ENCODE measurements at places on chromosomes 5 and 9.
A peak's percentile ranks its signal among the peaks of the same experiment; 100 is the strongest.

DNA sequence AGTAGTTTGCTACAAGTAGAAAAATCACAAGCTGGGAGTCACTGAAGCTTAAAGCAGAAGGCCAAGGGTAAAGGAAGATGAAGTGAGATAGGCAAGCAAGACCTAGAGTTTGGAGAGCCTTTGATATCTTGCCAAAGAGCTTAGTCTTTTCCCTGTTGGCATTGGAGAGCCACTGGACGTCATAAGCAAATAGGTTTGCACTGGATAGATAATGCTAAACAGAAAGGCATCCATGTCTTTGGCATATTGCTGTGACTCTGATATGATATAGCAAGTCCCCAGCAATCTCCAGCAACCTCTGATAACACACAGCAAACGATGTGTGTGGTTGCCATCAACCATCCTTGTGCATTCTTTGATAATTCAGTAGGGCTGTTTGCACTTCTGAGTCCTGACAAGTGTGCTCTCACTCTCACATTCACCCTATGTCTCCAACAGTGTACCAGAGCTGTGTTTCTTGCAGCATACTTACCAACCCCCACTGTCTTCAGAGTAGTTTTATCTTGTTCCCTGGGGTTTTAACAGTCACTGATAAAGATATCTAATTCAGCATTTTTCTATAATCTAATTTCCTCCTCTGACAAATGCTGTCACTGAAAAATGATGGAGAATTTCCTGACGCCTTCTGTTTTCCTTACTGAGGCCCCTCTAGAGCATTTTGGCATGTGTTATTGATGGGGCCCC lies 16.9 kb upstream of the FREM1 start:
- no peak for DNase-seq

GRCh38 chr5:140806834-140807775 lies at the start of gene PCDHA4:
PCDHA4 (plus strand) TSS chr5:140807068.
- DNase-seq = no peak

DNA sequence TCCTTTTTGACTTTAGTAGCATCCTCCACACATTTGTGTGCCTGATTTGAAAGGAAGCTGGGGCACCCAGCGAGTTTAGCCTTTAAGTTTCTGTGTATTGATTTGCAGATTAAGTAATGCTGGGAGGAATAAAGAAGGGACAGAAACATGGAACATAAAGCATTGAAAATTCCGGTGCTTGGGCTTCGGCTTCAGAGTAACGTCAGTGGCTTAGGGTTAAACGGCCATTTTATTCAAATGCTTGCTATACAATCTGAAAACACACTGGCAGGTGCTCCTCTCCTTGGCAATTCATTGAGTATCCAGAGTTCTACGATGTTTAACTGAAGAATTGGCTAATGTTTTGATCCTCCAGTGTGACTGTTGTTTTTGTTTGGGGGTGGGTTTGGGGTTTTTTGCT lies 58.0 kb upstream of the FSD1L start:
- no peak for DNase-seq

- DNase-seq = no peak
Observed at GRCh38 chr9:131731644-131732043, 8.2 kb downstream of the RAPGEF1 start.

DNA sequence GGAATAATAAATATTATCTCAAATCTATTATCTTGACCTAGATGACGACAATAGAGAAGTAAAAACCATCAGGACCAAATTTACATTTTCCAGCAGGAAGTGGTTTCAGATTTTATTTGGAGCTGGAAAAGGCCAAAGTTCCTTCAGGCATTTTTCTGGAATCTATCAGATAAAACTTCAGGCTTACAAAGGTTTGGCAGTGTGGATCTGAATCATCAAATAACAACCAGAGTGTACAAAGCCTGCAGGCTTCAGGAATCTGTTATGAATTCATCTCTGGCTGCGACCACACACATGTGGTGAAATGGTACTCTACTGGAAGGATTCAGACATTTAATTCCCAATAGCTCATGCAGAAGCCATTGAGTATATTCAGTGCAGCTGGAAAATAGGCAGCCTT lies 726.4 kb upstream of the GRAMD2B start:
- no peak for DNase-seq

DNA sequence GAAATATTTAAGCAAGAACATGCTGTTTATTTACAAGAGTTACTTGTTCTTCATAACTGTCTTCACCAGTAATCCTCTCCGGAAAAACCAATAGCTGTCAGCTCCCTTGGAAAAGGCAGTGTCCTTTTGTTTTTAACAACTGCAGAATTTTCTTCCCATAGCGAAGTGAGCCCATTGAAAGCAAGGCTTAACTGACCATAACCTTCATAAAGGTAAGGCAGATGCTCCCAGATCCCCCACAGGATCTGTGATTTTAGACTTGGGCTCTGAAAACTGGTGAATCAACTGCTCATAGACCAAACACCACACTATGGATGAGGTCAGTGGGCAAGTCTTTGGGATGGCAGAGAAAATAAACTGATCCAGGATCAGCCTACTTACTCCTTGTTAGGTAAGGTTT lies 155.0 kb downstream of the GLIS3 start:
- no peak for DNase-seq

- peak; percentile 24 for DNase-seq
Observed at GRCh38 chr5:108727651-108728565, 19.8 kb upstream of the FER start.

DNA sequence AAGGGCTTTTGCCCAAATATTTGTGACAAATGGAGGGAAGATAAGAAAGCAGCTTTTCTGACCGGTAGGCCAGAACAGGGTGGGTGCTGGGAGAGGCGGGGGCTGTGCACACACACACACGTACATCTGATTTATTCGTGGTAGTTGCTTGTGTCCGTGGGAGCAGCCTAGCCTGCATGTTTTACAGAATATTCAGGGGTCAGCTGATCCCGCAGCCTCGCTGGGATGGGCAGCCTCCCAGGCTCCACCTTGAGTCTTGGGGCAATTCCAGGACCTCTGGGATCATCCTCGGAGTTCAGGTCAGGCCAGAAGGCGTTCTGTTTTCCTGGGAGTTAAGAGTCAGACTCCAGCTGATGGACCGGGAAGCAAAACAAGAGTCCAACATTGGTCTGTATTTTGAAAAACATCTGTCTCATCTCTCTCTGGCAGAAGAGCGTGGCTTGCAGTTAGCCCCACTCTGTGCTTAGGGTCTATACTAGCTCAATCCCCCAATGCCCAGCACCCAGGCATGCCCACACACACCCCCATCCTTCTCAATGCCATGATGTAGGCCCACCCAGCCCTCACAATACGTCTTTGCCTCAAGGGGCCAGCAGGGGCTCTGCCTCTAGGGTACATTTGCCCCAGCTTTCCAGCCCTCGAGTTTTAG lies 210.6 kb downstream of the GOLPH3 start:
- no peak for DNase-seq

GRCh38 chr5:114360816-114361723 lies 800 bp upstream of the KCNN2 start:
- DNase-seq = no peak

DNA sequence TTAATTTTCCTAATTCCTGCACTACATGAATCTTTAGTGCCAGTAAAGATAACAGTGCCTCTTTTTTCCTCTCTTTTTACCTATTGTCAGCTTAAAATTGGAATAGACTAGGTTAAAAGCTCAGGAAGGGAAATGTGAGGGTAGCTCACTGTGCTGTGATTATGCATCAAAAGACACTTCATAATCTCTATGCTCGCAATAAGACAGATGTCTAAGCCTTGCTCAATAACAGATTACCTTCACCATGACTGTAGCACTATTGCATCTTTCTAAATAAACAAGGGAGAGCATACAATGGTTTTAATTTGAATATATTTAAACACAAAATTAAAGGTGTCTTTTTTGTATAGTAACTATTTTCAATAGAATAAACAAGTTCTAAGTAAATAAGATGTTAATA lies 130.1 kb downstream of the FBN2 start:
- no peak for DNase-seq

- DNase-seq = no peak
Observed at GRCh38 chr9:80158131-80158530, 586.4 kb downstream of the TLE4 start.

DNA sequence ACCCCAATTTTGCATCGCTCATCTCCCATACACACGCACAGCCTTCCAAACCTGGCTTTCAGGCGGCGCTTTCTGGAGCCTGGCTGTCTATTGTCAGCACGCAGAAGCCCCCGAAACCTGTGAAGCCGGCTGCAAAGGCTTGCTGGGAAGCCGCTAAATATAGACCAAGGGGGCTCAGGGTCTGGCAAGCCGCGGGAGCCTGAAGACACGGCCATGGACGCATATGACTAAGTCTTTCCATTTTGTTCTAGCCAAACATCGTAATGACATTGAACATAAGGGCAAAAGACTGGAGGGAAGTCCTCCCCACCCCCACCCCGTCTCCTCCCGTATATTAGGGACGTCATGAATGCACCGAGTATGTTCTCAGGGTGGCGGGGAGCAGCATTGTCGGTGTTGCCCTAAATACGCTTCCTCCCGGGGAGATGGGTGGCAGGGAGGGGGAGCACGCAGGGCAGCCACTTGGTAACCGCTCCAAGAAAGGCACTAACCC lies 1.1 kb downstream of the CTNND2 start:
- no peak for DNase-seq

DNA sequence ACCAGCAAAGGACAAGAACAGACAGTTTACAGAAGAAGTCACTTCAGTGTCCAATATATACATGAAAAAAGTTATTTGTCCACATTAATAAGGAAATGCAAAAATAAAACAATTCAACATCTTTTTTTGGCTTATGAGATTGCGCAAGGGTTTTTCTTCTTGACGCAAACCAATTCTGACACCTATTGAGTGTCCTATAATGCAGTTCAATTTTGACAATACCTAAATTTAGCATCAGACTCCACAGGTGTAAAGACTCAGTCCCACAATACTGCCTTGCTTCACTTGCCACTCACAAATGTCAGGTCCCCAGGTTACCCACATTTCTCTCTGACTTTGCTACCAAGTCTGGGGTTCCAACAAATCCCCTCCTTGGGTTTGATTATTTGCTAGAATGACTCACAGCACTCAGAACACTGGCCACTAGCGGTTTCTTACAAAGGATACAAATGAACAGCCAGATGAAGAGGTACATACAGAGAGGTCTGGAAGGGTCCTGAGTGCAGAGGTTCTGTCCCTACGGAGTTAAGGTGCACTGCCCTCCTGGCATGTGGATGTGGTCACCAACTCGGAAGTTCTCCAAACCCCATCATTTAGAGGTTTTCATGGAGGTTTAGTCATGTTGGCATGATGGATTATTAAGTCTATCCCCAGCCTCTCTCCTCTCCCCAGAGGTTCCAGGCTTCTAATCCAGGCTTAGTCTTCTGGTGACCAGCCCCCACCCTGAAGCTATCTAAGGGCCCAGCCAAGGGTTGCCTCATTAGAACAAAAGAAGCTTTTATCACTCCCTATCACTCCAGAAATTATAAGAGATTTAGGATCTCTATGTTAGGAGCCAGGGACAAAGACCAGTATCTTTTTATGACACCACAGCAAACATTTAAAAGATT lies 27.0 kb upstream of the SLC22A5 start:
- DNase-seq = no peak

DNA sequence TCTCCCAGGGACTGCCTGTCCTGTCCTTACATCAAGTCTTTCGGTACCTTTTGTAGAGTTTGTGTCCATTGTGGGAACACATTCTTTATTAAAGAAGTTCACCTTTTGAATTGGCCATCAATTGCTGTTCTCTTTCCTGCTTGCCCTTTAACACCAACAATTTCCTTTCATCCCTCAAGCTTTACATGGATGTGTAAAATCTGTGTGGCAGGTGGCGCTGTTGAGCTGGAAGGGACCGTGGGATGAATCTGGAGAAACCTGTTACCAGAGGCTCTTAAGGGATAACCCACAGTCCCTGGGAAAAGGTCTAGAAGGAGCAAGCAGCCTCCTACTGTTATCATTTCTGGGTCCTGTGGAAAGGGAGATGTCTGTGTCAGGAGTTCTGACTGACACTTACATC lies 7.9 kb upstream of the ZFP62 start:
- peak; percentile 78 for DNase-seq

- DNase-seq = no peak
Observed at GRCh38 chr5:60888359-60889061, 44.4 kb upstream of the ELOVL7 start.

- DNase-seq = no peak
Observed at GRCh38 chr5:65103756-65104440, 335.2 kb downstream of the CWC27 start.

All from stimulated activated CD4-positive, alpha-beta T cell treated with anti-CD3 and anti-CD28 coated beads, Interleukin-12 subunit alpha, Interleukin-12 subunit beta, amount 100 ng/mL, for 24 hours (primary cell).